Motor neuron (in vitro differentiated cells): ENCODE measurements at places on chromosomes 6 and 20.

GRCh38 chr6:19865178-19865577, 28.0 kb downstream of the ID4 start:
- ATAC-seq, result no peak

DNA sequence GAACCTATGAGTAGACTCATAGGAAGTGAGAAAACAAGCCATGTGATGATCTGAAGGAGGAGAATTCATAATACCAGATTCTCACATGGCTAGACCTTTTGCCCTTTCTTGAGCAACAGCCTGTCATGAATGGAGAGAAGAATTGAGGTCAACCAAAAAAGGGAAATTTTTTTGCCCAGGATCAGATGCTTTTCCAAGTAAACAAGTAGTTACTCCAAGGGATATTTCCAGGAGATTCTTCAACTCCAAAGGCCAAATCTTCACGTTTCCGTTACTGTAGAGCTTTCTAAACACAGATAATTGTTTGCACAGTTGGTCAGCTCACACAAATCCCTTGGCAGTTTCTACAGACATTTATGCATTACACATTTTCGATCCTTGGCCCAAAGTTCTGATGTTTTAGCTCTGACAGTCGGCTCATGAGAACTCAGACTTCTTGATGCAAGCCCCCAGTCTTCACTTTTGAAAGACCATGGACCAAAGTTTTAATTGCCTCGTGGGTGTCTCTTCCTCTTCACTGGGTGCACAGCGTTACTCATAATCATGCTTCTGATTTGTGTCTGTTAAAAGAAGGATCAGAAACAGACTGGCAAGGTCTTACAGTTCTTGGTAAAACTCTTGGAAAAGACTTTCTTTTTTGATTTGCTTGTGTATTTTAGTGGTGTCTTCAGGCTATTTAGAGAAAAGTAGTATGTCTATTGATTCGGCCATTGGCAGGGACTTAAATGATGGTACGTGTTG, 115.0 kb downstream of the TSHZ2 start:
- no peak for ATAC-seq

DNA sequence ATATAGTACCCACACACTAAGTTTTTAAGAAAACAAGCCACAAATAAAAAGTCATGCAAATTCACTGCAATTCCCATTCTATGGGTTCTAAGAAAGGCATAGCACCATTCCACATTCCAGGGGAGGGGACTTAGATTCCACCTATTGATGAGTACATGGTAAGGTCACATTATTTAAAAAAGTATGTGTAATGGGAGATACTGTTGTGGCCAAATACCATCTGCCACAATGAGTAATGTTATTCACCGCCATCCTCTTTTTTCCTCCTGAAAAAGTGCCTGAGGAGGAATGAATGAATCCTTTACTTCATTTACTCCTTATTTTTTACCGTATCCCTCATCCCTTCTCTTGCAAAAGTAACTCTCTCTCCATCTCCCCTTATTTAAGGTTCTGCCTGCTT, 27.0 kb upstream of the ADGRF1 start:
- no peak for ATAC-seq

DNA sequence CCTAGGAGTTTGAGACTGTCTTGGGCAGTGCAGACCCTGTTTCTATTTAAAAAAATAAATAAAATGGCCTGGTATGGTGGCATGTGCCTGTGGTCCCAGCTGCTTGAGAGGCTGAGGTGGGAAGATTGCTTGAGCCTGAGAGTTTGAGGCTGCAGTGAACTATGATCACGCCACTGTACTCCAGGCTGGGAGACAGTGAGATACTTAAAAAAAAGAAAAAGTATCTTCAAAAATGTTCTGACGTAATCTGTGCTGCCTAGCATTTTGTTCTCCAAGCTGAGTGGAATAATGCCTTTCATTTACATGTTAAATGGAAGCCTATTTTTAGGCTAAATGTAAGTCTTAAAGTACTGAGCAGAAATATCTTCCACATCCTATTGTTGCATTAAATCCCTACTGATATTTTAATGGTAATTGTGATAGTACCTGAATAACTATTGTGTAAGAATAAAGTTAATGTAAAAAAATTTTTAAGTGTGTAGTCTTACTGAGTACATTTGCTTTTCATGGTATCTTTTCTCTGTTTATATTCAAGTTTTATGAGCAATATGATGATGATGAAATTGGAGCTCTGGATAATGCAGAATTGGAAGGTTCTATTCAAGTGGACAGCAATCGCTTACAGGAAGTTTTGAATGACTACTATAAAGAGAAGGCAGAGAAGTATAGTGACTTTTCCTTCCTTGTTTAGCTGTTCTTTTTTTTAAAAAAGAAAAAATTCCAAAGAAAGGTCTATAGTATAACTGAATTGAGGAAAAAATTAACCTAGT, 4.2 kb upstream of the ZC2HC1B start:
- ATAC-seq, result peak; percentile 66

DNA sequence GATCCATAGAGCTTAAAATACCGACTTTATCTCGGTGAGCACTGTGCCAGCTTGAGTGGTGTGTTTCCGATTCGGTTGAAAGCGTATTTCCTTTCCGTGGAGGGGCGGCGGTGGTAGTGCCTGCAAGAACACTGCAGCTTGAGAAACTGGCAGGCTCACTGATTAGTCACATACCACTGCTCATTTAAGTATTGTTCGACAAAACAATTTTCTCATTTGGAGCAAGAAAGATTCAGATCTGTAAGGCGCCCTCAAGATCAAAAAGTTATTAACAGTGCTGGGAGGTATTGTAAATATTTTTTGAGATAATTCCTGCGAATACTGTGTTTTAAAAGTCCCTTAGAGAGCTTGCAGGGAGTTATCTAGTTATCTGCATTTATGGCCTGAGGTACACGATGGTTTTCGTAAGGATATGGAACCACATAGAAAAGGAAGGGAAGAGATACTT, 1.3 kb downstream of the MAPK14 start:
- no peak for ATAC-seq
